ENCODE measurements at places on chromosomes 2 and 18. TPM values are rescaled to one million over a fixed set of nuclear protein-coding genes. Genes with fewer than 3 reads are reported as not detected.

Gene MLPH
- total RNA-seq = 296 TPM

Gene ABCG5
- total RNA-seq = not detected

Gene RAB27B
- 57.9 TPM for total RNA-seq

Gene HOXD12
- total RNA-seq = not detected

Gene CMPK2
- total RNA-seq = 20.2 TPM

Gene C2orf66
- total RNA-seq = 0.16 TPM

Gene ALLC
- total RNA-seq = not detected

Gene RAPH1
- 74.7 TPM for total RNA-seq

Gene CCDC195
- not detected for total RNA-seq

Gene ITGB6
- 227 TPM for total RNA-seq

Gene MATN3
- total RNA-seq = 9.1 TPM

Gene PFN4
- total RNA-seq = 1.3 TPM

Gene ARMC9
- 40.6 TPM for total RNA-seq

Gene DUSP2
- total RNA-seq = 3.6 TPM

Gene LRRFIP1
- total RNA-seq = 160 TPM

Gene KIAA2012
- total RNA-seq = not detected

Gene FRZB
- 2.8 TPM for total RNA-seq

Gene CCDC74B
- total RNA-seq = 1.1 TPM

Gene MYL12B
- 467 TPM for total RNA-seq

Gene ANKRD62
- total RNA-seq = not detected

Gene FBLN7
- 2.6 TPM for total RNA-seq

Gene PTMA
- 980 TPM for total RNA-seq

Gene TMBIM1
- 281 TPM for total RNA-seq

Gene PIAS2
- 31.3 TPM for total RNA-seq

Gene AP1S3
- total RNA-seq = 21.8 TPM

Gene CDH19
- 0.85 TPM for total RNA-seq

Gene ASB18
- total RNA-seq = not detected

Gene IL36B
- total RNA-seq = not detected

Gene RAB10
- 114 TPM for total RNA-seq

Gene GCKR
- 0.37 TPM for total RNA-seq

Gene SAG
- total RNA-seq = not detected

Gene CIB4
- total RNA-seq = not detected

Gene CD207
- total RNA-seq = 0.73 TPM

Gene ACMSD
- total RNA-seq = not detected

Gene MYL1
- total RNA-seq = not detected

Gene SNTG2
- total RNA-seq = 0.50 TPM

Gene CFAP65
- not detected for total RNA-seq

Gene CYTIP
- 10.9 TPM for total RNA-seq

Gene NPPC
- total RNA-seq = not detected

Gene SERPINB3
- total RNA-seq = not detected

Gene LIMS4
- 1.6 TPM for total RNA-seq

Data from left lung (tissue), 14 donors.